ENCODE measurements at places on chromosomes 16 and 17.

GRCh38 chr17:37388266-37388665 lies 12.5 kb downstream of the C17orf78 start:
- no peak for DNase-seq

GRCh38 chr17:28854457-28855335 lies at the start of gene ERAL1:
TSS of gene ERAL1 (plus strand) at chr17:28855016. CDS start at chr17:28855035, 19 bp downstream.
- DNase-seq, result peak; percentile 66

- DNase-seq, result no peak
Measured at GRCh38 chr17:57561072-57561861, 183.8 kb downstream of the CCDC182 start.

DNA sequence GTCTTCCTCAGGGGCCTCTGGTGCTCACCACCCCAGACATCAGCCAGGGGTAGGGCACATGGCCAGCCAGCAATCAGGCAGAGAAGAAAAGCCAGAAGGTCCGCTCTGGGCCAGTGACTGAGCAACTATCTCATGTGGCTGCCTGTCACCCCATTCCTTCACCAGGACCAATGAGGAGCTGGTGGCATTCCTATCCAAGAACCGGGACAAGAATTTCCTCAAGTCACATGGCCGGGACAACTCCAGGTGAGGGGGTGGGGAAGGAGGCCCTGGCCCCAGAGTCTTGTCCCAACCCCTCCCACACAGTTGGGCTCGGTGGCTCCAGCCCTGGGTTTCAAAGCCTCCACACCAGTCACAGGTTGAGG lies 9.4 kb downstream of the XYLT2 start:
- no peak for DNase-seq

DNA sequence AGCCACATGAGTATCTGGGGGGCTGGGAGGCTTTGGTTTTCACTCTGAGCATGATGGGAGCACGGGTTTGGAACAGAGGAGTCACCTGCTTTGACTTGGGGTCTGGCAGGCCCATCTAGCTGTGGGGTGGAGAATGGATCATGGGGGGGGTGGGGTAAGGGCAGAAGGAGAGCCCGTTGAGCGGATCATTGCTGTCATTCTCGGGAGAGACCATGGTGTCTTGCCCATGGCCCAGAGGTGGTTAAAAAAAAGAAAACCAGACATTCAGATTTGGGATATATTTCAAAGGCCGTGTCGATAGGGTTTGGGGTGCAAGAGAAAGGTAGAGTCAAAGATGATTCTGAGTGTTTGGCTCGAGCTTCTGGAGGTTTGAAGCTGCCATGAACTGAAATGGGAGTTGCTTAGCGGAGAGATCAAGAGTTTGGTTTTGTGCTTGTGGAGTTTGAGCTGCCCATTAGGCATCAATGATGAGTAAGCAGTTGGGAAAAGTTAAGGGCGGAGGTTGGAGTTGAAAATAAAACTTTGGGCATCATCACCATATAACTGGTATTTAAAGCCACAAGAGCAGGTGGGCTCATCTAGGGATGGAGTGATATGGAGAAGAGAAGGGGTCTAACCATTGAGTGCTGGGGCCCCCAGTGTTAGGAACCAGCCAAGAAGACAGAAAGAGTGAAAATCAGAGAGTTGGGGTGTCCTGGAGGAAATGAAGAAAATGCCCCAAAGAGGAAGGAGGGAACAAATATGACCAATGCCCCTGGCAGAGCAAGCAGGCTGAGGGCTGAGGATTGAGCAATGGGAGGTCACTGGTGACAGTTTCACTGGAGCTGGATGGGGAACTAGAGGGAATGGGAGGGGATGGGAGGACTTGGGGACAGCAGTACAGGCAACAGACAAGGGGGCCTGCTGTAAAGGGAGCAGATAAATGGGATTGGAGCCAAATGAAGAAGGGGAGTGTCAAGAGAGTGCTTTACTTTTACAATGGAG lies 1.9 kb downstream of the NOD2 start:
- DNase-seq, result no peak

DNA sequence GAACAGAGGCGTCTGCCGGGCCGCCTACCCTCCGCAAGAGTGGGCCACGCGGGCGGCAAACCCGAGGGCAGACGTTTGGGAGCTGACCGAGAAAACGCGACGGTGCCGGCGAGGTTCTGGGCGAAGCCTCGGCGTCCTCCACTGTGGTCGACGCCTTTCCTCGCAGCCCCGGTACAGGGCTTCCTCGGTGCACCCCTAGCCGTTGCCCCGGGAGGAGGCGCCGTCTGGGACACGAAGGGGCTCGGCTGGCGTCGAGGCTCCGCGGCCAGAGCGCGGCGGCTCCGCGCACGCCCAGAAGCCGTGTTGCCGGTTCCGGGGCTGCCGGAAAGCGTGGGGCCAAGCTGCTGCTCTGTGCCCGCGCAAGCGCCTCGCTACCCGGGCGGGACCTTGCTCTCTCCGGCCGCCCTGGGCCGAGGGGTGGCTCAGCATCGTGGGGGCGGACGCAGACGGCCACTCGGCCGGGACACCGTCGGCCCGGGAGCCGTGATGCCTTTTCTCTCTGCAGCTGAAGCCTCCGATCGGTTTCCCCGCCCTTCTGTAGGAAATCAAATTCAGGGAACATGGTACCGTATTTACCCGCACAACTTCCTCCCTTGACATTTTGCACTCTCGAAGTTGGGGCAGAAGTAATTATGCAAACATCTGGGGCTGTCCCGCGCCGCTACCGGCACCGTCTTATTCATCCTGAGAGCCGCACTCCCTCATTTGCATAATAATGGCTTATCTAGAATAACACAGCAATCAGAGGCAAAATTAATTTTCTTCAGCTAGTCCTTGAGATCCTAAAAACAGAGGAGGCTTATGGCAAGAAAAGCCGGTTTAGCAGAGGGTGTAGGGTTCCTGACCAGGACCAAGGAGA lies 7.3 kb upstream of the CBX8 start:
- DNase-seq, result peak; percentile 42

DNA sequence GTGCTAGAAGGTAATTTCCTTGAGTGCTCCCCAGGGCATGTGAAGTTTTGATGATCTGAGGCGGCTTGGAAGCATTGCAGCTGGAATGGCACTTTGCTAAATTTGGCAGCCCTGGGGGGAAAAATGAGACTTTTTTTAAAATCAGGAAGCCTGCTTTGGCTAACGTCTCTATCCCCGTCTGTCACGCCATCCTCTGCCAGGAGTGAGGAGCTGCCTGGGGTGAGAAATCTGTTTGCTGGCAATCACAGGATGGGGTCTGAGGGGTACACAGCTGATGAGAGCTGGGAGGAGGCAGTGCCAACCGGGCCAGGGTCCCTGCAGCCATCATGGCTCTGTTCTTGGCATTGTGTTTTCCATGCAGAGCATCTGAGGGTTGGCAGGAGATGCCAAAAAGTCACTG lies 2.0 kb downstream of the ABCC12 start:
- DNase-seq, result no peak

Data from activated gamma-delta T cell treated with anti-CD3 and anti-CD28 coated beads, Interleukin-2, amount 50 U/mL, for 16 hours (primary cell).